ENCODE measurements at places on chromosomes 1 and 21.

DNA sequence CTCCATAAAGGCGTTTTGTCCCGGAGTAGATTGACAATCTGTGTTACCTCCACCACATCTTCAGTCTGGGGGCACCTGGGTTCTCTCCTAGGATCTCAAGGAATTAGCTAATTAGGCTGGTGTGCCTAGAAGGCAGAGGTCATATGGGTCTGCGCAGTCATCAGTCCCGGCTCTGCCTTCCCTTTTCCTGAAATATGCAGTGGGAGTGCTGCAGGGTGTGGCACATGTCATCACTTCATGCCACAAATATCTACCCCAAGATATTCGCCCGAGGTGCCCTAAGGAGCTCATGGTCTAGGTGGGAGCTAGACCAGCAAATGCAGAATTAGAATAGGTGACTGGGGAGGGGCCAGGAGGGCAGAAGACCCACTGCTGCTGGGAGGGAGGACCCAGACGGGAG is 42.9 kb downstream of the ACTL8 start:
- no peak for DNase-seq

- no peak for DNase-seq
Measured at GRCh38 chr1:73662526-73662925, 535.5 kb downstream of the LRRIQ3 start.

DNA sequence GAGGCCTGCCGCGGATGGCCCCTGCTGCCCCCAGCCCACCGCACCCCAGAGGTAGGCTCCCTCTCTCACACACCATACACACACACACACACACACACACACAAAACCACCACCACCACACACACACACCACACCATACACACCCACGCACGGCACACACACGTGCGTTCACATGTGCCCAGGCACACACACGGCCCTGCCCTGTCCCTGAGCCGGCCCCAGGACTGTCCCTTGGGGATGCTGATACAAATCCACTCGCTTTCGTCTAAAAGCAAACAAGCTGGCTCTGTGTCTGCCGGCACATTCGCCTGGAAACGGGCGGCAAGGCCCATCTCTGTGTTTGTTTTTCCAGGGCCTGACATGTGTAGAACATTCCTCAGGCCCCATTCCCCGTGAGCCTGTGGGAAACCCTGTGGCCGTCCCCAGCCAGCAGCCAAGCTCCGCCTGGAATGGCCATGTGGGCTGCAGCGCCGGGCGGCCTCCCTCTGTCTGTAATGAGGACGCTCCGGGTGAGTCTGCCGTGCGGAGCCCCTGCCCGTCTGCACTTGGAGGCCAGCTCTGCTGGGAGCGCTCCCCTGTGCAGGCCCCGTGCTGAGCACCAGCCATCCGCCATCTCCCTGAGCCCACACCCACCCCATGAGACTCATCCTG is 67.4 kb downstream of the DMRTB1 start:
- no peak for DNase-seq

- DNase-seq: no peak
Measured at GRCh38 chr1:221337106-221337505, 404.8 kb downstream of the DUSP10 start.

GRCh38 chr1:26744075-26744959 is 43.4 kb upstream of the PIGV start:
- DNase-seq: peak; percentile 72

DNA sequence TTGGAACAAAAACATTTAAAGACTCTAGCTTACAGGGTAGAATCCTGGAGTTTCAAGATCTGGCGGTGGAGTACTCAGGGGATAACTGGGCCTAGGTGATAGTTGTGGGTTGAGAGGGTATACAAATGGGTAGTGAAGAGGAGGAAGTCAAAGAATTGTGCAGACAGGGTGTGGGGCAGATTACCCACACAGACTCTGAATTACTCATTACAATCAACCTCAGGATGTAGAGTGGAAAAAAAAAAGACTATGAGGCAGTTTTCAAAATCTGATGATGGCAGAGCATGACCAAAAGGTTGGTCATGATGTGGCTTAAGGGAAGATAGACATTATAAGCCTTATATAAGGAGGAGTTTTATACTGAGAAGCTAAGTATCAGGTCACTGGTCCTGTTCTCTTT is 44.1 kb upstream of the GLIS1 start:
- DNase-seq: no peak

- DNase-seq: no peak
Measured at GRCh38 chr1:230548357-230548756, 93.9 kb upstream of the COG2 start.

GRCh38 chr1:110130989-110131388 is 18.7 kb downstream of the UBL4B start:
- no peak for DNase-seq

DNA sequence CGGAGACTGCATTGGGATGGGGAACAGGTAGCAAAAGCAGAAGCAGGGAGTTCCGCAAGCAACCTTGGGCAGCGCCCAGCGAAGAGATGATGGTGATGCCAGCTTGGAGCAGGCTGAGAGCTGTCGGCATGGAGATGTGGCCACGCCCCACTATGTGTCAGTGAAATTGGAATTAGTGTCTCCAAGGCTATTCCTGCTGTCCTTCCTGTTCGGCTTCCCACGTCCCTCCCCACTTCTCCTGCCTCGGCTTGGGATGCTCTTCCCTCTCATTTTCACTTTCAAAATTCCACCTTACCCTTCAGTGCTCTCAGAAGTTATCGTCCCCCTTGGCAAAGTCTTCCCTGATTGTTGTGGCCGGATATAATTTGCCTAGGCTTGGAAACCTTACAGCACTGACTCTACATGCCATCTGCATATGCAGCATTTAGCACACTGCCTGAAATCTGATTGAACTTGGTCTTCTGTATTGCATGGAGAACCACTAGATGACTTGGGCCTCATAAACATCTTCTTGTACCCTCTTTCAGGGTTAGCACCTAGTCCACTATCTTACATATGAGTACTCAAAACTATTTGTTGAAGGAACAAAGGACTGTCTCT is 270.7 kb upstream of the RUNX1 start:
- no peak for DNase-seq

GRCh38 chr1:68558321-68559026 is 61.6 kb upstream of the DEPDC1 start:
- DNase-seq: no peak

GRCh38 chr1:66533804-66534740 is at the start of gene SGIP1:
TSS of gene SGIP1 (plus strand) at chr1:66534153. CDS start at chr1:66534359, 206 bp downstream.
- peak; percentile 79 for DNase-seq

DNA sequence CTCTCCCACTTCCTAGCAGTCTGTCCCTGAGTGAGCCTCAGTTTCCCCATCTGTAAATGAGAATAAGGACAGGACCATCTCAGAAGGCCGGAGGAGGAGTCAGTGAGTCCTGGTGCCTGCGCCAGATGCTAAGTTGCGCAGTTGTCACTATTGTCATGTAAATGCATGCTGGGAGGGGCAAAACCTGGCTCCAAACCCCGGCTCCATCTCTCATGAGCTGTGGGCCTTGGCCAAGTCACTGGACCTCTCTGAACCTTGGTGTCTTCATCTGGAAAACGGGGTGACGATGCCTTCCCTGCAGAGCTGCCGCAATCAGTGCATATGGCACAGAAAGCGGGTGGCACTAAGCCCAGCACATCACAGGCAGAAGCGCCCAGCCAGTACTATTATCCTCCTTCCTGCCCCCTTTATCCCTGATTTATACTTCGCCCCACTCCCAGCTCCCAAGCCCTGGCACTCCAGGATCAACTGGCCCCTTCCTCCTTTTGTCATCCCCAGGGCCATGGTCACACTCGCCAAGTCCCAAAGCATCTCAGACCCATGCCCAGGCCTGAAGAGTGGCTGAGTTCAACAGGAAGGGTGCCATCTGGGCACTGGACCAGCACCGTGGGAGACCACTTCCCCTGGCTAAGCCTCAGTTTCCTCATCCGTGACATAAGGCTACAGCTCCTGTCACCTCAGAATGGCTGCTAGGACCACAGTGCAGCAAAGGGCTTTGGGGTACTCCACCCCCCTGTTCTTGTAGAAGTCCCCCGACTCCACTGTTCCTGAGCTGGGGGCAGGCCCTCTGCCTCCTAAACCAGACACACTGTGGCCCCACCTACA is 4.3 kb upstream of the PLEKHG5 start:
- no peak for DNase-seq

- DNase-seq: no peak
Measured at GRCh38 chr1:53057127-53057526, 4.9 kb upstream of the PODN start.

DNA sequence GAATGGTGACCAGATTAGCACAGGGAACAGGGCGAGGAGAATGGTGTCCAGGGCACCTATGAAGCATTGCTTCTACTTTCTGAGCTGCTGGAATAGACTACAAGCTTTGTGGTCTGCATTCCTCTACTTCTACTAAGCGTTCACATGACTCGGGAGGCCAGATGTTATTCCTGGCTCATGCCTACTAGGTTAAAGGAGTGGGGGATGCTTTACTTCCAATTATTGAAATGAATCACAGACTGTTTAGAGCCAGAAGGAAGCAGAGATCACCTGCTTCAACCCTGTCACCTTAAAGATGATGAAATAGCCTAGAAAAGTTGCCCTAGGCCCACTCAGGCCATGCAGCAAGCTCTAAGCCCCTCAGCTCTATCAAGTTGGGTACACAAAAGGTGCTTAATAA is 633.5 kb downstream of the KIF26B start:
- DNase-seq: no peak

DNA sequence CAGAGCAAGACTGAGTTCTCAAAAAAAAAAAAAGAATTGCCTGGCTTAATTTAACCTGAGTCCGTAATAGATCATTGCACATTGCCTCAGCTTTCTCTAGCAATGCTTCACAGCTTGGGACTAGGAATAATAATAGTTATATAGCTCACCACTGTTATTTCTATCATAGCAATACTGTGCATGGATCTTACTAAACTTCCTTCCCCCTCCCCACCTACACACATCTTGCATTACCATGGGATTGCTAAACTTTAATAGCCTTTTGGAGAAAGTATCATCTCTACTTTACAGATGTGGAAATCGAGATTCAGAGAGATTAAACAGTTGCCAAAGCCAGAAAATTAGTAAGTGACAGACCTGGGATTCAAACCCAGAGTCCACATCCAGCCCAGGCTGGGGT is 99.4 kb downstream of the ATP5PO start:
- DNase-seq: no peak

- no peak for DNase-seq
Measured at GRCh38 chr1:110816945-110817344, 56.0 kb upstream of the CD53 start.

DNA sequence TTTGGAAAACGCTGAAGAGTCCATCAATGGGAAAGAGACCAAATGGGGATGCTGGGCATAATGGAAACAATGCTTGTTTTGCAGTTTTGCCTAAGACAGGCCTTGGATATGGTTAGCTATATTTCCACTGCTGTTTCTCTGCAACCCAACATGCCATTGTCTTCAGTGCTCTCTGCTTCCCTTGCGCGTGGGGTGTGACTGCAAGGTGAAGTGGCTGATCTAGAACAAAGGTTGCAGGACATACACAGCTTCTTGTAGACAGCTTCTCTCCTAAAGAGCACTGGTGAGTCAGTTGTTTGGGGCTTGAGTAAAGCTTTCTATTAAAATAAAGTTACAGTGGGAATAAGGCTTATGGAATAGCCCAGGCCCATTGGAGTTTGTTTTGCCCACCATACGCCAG is 33.0 kb downstream of the RUNX1 start:
- DNase-seq: no peak

DNA sequence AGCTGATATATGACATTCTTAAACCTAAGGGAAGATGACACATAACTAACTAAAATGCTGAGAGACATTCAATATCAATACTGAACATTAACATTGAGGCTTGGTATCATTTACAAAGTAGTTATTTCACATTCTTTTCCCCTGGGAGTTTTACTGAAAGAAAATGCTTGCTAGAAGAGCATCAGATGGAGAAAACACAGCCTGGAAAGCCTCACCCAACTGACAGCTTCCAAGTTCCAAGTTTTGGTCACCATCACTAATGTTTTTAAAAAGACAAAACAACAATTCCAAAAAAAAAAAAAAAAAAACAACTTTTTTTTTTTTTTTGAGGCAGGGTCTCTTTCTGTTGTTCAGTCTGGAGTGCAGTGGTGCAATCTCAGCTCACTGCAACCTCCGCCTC is 80.6 kb downstream of the DSCAM start:
- no peak for DNase-seq

DNA sequence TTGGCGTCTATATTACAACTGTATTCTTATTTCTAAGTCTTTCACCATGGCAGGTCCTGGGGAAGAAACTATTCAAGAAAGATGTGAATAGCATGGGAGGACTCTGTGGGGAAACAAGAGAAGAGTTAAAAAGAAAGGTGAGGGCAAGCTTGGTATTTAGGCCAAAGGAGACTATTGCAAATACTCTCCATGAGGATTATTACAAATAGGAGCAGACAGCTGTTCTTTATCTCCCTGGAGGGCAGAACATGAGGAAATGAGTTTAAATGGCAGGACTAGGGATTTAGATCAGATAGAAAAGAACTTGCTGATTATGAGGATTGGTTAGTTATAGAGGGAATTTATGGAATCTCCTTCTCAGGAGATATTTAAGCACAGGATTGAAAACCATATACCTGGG is 186.8 kb downstream of the CDC7 start:
- no peak for DNase-seq

DNA sequence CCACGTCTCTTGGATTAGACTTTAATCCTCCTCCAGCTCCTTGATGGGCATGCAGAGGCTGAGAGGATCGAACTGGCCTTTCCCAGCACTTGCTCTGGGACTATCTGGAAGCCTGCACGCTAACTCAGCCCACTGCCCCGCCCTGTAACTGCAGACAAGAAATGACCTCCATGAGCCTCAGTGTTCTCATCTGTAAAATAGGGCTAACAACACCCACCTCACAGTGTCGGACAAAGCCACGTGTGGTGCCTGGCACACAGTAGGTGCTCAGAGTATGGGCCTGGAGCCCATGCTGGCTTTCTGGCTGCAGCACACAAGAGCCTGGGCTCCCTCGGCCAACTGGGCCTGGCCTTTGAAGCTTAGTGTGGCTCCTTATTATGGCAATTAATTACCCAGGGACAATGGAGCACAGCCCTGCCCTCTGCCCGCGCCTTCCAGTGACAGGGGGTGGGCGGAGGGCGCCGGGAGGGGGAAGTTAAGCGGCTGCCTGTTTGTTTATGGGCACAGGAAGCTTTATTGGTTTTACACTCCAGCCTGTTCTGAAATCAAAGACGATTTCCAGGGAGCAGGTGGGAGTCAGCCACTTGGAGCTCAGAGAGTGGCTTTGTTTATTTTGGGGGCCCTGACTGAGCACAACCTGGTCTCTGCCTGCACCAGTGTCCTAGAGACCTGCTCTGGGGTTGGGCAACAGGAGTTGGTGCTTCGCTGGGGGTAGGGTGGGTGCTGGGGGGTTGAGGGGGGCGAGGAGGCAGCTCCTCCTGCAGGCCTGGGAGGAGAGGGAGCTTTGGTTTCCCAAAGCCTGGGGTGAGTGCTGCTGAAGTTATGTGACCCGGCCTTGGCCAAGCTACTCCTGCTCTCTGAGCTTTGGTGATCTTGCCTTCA is 31.0 kb downstream of the PAX7 start:
- DNase-seq: no peak
